ENCODE measurements at places on chromosomes 5 and 9.

DNA sequence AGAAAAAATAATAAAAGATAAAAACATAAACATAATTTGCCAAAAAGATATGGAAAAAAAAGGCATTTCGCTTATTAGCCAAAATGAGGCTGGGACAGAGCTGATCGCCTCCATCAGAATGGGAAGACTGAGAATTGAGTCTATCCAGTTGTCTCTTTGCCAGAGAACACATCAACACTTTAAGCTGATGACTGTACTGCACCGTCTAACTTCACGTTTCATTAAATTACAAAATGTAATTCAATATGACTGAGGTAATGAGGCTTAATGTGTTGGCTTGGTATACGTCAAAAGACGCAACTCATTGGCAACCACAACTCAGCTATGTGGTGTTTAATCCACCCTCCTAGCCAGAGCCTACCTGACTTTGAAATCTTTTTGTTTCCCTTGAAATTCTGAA lies 462.7 kb upstream of the CD180 start:
- DNase-seq = peak; percentile 73

DNA sequence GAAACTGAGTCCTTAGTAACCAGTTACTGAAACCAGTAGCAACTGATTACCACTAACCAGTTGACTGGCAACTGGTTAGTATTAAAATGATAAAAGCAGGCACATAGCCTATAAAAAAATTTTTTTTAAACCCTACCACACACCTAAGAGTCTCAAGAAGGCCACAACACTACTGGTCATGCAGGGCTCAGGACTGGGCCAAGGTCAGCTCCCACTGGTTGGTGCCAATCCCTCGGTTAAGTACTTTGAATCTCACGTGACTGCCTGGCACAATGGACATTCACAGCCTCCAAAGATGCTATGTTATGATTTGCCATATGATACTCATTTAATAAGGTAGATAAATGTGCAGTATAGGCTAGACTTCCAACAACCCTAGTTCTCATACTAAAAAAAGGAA lies 8.5 kb downstream of the ANKH start:
- DNase-seq = no peak

- DNase-seq = no peak
These were observed 665.0 kb upstream of the RGMB start for GRCh38 chr5:98108497-98108896.

DNA sequence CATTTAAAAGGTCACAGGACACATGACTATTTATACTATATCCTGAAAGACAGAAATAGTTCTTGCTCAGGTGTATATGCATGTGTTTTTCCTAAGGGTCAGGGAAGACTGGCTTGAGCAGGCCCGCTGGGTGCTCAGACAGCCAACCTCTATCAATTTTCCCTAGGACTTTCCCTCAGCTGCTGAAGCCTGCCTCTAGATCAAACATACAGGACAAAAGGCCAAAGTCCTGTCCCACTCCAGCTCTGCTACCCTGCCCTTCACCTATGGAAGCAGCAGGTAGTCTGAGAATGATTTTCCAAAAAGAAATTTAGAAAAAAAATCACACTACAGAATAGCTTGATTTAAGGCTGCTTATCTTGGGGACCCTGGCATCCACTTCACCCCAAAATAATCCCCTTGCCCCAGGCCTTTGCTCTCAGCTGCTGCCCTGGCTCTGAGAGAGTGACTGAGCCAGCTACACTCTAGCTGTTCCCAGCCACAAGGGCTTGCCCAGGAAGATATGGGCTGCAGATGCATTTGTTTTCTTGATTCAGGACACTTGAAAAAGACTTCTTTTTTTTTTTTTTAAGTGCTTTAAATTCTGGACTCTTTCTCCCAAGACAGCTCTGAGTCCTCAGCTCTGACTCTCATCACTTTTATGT lies 42.5 kb downstream of the KLHL3 start:
- DNase-seq = no peak

- peak; percentile 58 for DNase-seq
These were observed 55.6 kb upstream of the LMX1B start for GRCh38 chr9:126558051-126558665.

GRCh38 chr5:82924226-82925060 lies 152.8 kb downstream of the TMEM167A start:
- DNase-seq = no peak

DNA sequence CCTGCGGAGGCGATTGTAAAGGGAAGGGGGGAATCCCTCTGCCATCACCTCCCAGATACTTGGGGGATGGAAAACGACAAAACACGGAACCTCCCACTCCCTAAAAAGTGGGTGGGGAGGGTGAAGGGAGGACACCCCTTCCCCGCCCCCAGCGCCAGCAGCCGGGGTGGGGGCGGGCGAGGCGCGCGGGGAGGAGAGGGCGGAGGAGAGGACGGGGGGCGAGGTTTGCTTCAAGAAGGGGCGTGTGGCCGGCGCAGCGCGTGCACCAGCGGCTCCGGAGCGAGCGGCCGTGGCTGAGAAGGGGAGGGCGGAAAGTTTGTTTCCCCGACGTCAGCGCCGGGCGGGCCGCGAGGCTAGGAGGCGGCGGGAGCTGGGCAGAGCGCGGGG lies at the start of gene PRRX2:
Gene PRRX2 (plus strand): TSS at position 259 of the 387 bp plus-strand sequence. CDS start 221 bp downstream, outside the sequence.
- no peak for DNase-seq

DNA sequence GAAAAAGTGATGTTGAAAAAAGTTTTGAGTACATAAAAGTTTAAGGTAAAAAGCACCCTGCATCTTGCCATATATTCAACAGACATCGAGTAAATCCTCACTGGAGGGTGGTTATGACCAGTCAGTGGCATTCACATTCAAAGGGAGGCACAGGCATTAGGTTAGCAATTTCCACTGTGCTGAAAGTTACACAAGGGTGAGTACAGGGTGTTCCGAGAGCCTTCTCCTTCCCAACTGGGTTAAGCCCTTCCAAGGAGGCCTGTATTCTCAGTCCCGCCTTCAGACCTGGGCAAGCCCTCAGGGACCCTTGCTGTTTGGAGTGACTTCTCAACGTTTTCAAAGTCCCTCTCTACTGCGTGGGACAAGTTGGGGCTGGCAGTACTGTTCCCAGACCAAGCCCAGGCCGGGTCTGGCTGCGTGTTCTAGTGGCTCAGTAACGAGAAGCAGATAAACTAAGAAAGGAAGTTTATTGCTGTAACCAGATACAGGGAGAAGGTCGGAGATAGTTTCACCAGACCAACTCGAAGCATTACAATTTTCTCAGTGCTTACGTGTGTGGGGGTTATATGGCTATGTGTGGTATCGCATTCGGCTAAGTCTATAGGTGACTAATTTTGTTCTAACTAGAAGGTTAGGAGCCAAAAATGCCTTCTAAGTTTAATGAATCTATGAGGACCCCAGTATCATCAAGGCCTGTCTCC lies 13.0 kb upstream of the SETX start:
- no peak for DNase-seq

- peak; percentile 79 for DNase-seq
These were observed 2.0 kb upstream of the MAT2B start for GRCh38 chr5:163503106-163504078.

DNA sequence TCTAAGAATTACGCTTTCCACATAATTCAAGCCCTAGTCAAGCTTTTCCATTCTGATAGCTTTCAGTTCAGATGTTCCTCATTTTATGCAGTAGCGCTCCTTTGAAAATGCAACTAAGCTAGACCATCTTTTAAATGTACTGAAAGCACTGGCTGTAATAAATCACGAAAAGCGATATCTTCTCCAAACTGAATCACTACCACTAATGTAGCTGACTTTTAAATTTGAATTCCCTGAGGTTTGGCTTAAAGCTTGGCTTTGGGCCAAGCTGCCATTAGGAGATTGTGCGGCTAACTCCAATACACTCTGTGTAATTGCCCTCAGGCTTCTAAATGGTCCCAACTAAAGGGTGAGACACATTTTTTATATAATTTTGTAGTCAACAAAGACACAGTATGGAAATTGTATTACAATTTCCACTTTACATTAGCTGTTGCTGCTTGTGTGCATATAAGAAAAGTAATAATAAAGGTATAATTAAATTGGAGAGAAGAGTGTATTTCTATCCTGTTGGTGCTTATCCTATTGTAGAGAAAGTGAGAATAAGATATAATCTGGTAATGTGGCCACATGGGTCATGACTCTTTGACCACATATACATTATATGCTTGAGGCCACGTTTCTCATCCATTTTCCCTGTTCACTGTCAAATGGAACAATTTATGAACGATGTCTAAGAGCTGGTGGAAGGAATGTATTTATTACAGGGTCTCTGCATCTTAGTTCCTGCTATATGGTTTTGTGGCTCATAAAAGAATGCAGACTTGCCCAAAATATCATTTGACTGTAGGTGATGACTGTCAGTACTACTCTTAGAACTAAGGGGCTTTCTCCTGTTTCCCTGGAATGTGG lies 118.7 kb upstream of the TAF11L2 start:
- peak; percentile 93 for DNase-seq
